ENCODE measurements at places on chromosomes 5 and 9.
A peak's percentile ranks its signal among the peaks of the same experiment; 100 is the strongest.

- DNase-seq: peak; percentile 65
These were observed 30.4 kb downstream of the NFX1 start for GRCh38 chr9:33320568-33321261.

DNA sequence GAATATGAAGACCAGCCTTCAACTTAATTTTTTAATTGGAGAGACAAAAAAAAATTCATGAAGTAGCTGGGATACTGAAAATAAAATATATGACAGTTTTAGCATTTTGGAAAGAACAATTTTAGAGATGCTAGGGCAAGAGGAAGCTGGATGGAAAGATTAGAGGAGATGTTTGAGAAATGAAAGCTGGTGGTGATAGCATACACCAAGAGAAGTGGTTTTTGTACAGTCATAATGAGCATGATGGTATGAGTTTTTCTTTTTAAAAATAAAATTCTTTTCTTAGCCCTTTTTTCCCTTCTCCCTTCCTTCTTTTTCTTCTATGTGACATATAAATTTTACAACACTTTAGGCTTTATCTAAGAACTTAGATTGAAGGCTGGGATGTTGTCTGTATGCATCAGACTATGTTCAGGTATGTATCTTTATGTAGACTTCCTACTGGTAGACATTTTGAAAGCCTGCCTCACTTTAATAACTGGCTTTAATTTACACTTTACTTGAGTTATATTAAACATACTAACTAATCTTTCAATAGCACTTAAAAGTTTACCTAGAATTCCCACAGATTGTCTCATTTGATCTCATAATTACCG lies 522.5 kb downstream of the TLE4 start:
- no peak for DNase-seq

GRCh38 chr9:133059623-133060022 lies 2.2 kb upstream of the CEL start:
- no peak for DNase-seq

- DNase-seq: peak; percentile 38
These were observed 106.1 kb downstream of the THBS4 start for GRCh38 chr5:80141147-80141671.

- DNase-seq: peak; percentile 17
These were observed 88.9 kb downstream of the PCSK5 start for GRCh38 chr9:75979362-75979761.

DNA sequence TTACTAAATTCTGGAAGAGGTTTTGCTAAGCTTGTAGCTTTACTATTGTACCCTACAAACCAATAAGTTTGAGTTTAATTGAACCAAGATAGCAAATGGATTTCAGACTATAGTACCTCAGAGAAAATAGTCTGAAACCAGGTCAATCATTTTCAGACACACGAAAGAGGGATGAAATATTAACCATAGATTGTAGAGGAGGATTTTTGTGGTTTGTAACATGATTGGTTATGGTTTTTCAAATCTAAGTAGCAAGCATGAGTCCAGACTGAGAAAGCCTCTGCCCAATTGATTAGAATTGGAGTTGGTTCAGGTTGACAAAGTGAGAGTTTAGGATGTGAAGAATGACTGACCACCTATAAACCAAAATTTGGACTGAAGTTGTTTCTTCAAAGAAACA lies 562.7 kb upstream of the DMAC1 start:
- DNase-seq: no peak

DNA sequence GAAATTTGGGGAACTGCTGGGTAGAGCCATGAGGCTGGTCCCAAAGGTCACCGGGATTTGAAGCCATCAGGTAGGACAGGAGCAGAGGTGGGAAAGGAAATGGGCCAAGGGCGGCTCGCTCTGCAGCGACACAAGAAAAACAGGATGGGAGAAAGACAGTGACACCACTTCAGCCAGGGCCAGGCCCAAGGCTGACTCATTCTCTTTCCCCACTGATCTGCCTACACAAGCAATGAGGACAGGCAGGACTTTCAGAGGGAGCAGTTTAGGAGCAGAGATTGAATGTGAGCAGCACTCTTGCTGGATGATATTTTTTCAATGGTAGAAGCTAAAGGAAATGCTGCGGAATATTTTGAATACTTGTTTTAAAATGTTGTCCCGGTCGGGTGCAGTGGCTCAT lies 3.5 kb downstream of the RUFY1 start:
- peak; percentile 60 for DNase-seq

DNA sequence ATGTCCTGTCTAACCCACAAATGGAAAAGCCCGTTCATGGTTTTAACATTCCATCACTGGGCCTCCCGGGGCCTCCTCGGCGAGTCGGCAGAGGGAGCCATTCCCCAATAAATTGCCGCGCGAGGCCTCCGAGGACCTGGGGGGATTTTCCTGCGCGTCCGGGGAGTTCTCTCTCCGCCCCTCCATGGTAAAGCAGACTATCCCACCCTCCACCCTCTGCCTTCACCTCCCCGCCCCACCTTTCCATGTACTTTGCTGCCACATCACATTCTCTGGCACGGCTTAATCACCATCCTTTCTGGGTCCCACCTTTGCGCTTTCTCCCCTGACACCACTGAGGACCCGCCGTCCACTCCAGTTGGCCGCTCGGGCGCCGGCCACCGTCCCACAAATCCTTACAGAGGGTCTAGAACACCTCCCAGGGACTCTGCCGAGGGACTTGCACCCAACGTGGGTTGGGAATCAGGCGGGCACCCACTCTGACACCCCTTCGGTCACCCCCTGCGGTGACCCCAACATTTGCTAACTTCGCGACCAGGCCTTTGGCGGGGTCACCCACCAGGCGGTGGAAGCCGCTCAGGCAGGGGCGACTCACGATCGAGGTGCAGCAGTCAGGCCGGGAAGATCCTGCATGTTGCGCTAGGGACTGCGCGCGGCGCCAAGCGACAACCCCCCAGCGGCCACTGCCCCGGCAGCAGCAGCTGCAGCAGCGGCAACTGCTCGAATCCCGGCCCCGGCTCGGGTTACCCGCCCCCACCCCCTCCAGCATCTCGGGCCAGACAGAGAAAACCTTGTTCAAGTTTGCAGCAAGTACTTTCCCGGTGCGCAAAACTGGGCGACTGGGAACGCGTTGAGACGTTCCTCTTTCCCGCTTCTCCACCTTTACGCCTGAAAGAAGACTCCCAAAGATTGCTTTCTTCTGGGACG lies at the start of gene MEGF10:
MEGF10 (plus strand) TSS at position 778 of the 927 bp plus-strand sequence. CDS start 40,513 bp downstream, outside the sequence.
- peak; percentile 73 for DNase-seq

DNA sequence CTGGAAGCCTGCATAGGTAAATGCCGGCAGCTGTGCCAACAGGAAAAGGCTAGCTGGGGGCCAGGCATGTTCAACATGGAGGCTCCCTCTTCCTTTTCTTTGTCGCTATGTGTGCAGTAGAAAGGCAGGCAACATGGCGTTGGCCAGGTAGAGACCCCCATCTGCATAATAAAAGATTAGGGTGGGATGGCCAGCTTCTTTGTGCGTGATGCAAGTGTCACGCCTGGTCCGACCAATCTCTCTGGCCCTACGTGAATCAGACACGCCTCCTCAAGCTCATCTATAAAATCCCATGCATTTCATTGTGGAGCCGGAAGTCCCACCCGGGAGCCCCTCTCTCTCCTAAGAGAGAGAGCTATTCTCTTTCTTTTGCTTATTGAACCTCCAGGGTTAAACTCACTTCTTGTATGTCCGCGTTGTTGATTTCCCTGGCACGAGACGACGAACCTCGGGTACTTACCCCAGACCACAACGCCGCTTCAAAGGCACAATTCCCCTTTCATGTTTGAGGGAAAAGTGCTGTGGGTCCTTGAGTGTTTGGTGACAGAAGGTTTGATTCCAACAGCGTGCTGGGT lies 25.0 kb upstream of the C5orf47 start:
- no peak for DNase-seq

- DNase-seq: no peak
These were observed 196.6 kb downstream of the PTTG1 start for GRCh38 chr5:160618286-160618685.

GRCh38 chr9:134688231-134688630 lies 46.6 kb downstream of the COL5A1 start:
- DNase-seq: no peak

- DNase-seq: no peak
These were observed 13.3 kb downstream of the NR2F1 start for GRCh38 chr5:93596310-93596675.

DNA sequence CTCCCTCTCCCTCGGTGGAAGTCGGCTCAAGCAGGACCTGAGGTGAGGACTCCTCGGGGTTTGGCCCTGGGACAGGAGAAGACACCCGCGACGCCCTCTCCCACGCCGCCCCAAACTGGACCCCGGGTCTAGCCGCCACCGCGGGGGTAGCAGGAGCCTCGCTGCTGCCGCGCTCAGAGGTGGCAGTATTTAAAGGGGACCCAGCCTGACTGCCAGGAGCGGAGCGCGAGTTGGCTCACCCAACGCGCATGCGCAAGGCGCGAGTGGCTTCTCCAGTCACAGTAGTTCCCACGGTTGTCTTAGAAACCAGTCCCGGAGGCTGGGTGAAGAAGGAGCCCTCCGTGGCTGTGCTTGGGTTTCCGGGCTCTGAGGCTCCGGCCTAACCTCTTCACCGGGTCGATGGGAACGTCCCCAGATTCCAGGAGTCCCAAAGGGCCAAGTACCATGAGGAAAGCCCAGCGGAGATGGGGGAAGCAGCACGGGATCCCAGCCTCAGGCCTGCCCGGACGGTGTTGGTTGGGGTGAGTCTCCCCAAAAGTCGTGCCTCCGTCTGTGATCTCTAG lies 477.8 kb downstream of the SPATA31A7 start:
- DNase-seq: no peak

- no peak for DNase-seq
These were observed 41.7 kb upstream of the ZNF354B start for GRCh38 chr5:178818094-178818493.

- DNase-seq: peak; percentile 63
These were observed 242.5 kb downstream of the BNC2 start for GRCh38 chr9:16627967-16628366.

GRCh38 chr5:124056326-124056990 lies 544.5 kb downstream of the CSNK1G3 start:
- DNase-seq: no peak

DNA sequence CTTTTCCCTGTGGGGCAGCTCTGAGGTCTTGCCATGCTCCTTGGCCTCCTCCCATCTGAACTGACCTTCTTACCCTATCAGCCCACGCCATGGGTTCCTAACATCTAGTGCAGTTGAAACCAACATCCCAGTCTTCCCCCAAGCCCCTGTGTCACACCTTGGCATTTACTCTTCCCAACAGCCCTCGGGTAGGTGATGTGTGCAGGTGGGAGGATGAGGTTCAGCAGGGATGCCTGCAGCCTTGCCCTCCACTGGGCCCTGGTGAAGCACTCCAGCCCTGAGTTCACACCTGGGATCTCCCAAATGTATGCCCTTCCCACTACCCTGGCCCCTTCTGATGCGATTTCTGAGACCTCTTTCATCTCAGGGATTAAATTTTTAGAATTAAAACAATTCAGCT lies 15.5 kb downstream of the IRX2 start:
- DNase-seq: no peak

GRCh38 chr9:21454149-21454548 lies 13.9 kb downstream of the IFNA1 start:
- no peak for DNase-seq

DNA sequence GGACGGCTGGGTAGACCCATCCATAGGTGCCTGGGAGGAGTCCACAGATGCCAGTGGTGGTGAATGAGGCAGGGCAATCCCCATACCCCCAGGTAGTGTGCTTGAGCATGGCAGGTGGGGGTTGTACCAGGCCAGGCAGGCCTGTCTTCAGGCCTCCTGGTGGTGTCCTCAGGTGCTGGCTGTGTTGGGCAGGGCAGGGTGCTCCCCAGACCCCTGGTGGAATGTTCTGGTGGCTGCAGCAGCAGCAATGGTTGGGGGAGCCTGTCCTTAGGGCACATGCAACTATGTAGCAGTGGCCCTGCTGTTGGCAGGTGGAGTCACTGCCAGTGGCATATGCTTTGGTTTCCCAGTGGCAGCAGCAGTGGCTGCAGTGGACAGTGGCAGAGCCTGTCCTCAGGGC lies 10.0 kb downstream of the ALG2 start:
- no peak for DNase-seq

DNA sequence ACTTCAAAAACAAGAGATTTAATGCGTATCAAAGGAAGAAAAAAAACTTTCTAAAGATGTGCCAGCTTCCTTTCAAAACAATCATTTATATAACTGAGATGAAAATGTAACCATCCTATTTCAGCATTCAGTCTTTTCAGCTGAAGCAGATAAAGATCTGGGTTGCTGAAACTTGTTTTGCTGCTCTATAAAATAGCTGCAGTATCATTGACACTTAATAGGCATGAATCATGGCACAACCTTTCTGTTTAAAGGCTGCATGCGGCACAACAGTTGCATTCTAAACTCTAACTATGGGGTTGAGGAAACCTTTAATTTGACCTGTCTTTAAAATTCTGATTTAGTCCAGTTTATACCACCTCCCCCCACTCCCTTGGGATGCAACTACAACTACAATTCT lies 196.7 kb downstream of the MPDZ start:
- no peak for DNase-seq

- no peak for DNase-seq
These were observed 925.3 kb downstream of the TLE4 start for GRCh38 chr9:80496901-80497556.

DNA sequence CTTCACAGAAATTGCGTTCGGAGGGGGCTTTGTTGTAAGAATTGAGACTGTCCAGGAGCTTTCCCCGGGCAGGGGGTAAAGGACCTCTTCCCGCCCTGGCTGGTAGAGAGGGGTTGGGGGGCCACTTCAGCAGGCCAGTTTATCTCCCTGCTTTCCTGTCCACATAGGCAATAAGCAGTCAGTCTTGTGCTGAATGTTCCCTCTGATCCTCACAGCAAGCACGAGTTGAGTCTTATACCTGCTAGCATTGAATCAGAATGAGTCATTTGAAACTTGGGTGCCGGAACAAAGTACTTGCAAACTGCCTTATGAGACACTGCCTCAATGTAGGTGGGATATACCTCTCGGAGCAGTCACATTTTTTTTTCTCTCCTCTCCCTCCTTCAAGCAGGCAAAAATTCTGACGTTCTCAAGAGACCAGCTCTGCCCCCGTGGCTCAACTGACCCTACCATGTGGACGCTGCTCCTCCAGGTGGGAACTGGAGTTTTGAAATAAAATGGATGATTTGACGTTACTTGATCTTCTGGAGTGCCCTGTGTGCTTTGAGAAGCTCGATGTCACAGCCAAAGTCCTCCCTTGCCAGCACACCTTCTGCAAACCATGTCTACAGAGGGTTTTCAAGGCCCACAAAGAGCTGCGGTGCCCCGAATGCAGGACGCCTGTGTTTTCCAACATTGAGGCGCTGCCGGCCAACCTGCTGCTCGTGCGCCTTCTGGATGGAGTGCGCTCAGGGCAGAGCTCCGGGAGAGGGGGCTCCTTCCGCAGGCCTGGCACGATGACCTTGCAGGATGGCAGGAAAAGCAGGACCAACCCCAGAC lies 1.3 kb downstream of the SH3RF2 start:
- DNase-seq: no peak

DNA sequence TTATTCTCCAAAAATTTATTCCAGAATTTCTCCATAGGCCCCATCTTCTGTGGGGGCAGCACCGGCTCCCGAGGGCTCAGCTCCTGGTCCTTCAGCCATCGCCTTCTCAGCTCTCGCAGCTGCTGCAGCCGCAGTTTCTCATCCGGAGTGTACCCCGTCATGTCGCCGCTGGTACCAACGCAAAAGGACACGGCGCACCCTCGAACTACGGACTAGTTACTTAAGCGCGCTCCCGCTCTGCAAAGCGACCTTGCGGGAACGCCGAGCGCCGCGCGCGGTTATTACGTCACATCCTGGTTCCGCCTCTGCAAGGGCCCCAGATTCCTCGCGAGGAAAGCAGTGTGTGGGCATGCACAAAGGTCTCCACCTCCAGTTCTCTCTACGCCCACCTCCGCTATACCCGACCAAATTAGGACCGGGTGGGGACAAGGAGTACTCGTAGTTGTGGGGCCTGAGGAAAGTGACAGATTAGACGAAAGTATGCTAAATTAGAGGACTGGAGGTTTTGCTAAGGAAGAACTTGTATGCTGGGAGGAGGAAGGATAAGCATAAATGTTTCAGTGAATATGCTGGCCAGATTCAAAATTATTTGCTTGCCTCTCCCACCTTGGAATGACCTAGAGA lies at the start of gene NDUFB6:
NDUFB6 (minus strand) TSS at position 260 of the 624 bp plus-strand sequence; CDS start at position 161, 99 bp downstream.
- DNase-seq: peak; percentile 91
